ENCODE measurements at places on chromosomes 4 and X.

DNA sequence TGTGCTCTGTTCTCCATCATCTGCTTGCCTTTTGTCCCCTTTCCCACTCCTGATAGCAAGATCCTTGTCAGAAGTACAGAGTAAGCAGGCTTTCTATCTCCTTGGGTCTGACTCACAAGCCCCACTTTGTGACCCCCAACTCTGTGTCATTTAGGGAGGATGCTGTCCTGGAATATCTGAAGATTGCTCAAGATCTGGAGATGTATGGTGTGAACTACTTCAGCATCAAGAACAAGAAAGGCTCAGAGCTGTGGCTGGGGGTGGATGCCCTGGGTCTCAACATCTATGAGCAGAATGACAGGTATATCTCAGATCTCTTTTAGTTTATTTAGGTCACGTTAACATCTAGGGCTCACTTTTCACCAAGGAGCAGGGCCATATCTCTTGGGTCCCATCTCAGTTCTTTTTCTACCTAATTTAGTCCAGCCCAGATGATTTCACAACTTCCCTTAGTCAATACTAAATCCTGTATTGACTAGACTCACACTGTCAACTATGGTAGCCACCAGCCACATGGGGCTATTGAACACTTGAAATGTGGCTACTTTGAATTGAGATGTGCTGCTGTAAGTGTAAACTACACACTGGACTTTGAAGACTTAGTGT, 64.3 kb downstream of the MSN start:
- DNase-seq = no peak

DNA sequence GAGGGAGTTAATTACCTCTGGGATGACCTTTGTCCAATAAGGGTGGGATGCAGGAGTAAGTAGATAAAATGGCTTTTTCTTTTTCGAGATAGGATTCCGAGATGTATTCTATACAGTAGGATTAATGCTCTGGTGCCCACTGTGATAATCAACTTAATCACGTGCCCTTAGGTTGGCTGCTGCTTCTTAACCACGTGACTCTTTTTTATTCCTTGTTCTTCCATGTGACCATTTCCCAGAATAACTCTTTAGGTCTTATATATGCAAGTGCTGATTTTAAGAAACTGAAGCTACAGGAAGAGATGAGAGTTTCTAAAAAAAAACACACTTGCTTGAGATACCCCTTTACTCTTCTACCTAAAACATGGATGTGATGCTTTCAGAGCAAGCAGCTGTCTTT, 1628.9 kb downstream of the PCDH7 start:
- no peak for DNase-seq

- DNase-seq = no peak
Observed at GRCh38 chrX:10945498-10945897, 165.6 kb upstream of the HCCS start.

DNA sequence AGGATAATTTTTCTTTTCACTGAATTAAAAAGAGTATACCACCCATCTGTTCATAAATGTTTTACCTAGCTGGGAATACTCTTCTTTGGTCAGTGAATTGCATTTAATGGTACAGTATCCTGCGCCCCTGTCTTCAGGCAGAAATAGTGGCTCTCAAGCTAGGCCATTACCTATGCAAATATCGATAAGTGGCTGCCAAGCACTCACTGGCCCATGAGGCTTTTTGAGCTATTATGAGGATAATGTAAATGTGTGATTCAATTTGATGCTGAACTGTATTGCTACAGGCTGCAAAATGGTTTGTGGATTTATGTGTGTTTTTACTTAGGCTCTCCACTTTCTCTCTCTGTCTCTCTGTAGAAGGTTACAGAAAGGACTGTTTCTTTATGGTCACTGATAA, 30.1 kb upstream of the MTMR1 start:
- DNase-seq = no peak

- peak; percentile 30 for DNase-seq
Observed at GRCh38 chr4:76216524-76216923, 2.9 kb upstream of the SCARB2 start.

GRCh38 chr4:54840992-54841768, 183.4 kb downstream of the KIT start:
- DNase-seq = peak; percentile 15

GRCh38 chr4:38190717-38191178, 230.6 kb downstream of the PTTG2 start:
- no peak for DNase-seq

DNA sequence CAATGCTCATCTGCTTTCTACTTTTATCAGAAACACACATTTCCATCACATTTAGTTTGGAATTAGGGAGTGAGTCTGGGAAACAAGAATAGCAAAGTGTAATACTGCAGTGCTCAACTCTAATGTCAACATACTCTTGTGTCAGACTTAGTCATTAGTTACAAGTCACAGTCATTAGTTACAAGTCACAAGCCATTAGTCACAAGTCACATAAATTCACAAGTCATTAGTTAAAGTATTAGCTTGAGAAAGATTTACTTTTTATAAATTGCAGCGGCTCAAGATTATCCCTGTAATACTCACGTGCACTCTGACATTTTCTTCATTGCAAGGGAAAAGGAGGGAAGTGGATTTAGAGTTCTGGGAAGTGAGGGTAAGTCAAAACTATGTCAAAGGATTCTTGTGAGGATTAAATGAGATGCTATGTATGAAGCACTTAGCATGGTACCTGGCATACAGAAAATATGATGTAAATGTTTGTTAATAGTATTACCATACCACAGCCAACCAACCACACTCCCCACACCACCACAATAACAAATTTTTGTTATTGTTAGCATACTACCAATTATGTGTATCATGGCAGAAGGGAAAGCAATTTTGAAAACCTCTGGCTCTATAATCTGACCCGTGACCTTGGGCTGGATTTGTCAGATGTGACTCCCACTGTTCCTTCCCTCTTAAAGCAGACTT, 116.6 kb downstream of the ARHGAP24 start:
- peak; percentile 61 for DNase-seq

DNA sequence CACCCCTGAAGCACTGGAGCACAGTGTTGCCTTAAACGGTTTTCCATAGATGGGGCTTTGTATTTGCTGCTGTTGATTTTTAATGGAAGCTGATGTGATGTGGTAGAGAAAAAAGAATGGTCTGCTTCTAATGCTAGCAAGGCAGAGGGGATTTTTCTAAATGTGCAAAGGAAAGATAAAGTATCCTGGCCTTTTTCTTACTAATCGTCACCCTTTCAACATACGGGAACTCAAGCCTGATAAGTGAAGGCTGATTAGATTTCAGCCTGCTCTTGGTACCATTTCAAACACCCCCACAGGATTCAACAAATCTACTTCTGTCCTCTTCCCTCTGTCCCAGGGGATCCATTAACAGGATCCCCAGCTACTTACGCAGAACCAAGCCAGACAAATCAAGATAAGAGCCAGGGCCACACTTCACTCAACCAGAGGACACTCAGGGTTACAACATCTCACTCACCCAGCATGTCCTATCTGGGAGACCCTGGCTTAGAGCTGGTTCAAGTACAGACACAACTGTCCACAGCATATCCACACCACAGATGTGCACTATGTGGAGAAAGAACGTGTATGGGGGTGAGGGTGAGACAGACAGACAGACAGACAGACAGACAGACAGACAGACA, 180.0 kb downstream of the SH3KBP1 start:
- DNase-seq = no peak

DNA sequence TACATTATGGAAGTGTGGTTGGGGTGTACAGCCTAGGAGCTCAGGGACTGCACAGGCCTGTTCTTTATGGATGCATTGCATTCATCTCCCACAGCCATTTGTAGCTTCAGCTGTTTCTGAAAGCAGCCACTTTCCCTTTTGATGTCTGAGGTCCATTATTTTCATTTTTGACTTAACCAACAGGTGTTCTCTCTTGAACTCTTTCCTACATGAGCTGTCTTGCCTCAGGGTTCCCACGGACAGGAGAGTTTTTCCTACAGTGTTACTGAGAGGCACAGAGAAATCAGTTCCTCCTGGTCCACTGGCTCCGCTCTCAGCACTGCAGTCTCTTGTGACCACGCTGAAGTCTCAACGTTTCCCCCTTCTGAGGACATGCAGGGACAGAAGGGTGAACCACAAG, 87.2 kb downstream of the RASL11B start:
- no peak for DNase-seq

DNA sequence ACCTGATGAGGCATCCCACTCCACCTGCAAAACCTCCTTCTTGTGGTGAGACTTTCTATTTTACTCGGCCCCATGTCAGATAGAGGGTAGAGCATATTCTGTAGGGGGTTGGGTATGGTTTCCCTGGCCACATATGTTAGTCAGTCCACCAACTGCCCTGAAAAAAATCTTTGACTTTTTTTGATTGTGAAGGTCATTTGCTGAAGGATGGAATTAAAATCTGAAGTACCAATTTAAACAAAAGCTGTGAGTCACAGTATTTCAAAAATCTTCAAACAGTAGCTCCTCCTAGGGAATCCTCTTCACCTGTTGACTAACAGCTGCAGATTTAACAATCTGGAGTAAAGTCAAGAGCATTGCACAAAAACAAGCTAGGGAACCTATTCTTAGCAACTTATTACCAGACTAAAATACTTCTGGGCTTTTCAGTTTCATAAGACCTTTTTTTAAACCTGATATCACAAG, 8.0 kb upstream of the CCDC110 start:
- no peak for DNase-seq

DNA sequence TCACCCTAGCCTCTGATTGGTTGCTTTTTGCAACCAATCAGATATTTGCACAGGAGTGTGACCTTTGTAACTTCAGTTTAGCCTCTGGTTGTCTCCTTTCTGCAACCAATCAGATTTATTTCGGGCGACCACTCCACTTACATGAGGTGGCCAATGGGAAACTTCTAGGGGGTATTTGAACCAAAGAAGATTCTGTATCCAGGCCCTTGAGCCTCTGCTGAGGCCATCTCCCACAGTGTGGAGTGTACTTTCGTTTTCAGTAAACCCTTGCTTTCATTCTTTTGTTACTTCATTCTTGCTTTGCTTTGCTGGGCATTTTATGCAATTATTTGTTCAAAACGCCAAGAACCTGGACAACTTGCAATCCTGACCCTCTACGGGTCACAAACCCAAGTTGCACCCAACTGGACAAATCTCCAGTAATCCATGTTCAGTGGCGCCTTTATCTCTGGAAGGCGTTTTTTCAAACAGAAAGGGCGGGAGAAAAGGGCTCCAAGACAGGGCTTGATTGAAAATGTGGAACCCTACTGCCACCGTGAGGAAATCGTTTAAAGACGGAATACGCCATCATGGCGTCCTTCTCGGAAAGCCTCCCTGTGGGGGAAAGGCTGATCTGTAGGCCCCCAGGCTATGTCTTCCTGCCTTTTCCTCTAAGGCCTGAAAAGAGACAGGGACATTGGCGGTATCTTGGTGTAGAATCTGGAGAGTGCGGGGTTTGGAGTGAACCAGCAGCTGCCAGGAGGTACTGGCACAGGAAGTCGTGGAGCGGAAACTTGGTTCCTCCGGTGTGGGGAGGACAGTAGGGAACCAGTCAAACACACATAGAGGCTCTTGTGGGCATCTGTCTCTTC, 184.6 kb downstream of the OR13H1 start:
- DNase-seq = no peak

GRCh38 chrX:150326541-150327247, 36.4 kb upstream of the MAMLD1 start:
- no peak for DNase-seq

DNA sequence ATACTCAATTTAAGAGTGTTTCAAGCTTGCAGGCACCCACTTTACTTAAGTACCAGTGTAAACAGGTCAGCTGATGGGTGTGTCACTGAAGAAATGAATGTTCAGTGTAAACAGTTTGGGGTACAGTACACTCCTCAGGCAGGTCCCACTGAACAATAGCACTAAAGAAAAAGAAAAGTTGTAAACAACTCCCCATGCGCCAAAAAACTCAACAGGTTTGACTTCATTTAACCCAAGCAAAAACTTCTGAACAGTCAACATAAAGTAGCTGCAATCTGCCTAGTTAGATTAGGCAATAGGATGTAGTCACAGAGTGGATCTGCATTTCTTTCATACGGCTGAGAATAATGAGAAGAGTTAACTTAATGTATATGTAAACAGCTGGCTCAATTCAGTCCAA, 93.2 kb downstream of the FAM13A start:
- peak; percentile 63 for DNase-seq

GRCh38 chr4:132076829-132077228, 1072.3 kb upstream of the PCDH10 start:
- DNase-seq = no peak

DNA sequence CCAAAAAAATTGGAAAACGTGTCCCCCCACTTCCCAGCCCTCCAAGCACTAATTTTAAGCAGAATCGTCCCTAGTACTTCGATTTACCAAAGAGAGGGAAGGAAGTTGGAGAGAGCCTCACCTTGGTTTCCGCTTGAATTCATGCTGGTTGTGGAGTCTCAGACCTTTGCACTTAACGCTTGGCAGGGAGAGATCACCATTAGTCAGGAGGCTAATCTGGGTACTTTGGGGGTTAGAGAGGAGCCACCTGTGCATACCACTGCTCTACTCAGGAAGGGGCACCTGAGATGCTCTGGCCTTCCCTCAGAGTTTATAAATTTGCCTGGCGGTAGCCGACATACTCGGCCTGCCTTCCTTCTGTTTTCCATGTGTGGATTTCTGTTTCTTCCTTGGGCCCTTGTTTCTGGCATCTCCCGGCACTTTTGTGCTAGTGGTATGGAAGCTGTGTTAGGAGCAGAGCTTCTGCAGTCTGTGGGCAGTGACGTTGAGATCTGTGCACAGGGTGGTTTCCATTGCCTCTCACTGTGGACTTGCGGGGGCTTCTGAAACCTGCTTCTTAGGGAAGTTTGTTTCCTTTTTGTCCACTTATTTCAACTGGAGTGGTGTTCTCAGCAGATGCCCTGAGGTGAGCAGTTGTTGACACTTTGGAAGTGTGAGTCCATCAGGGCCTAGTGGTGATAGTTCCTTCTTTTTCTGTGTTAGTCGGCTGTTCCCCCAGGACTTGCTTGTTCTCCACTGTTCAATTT, 104.2 kb downstream of the TMEM131L start:
- no peak for DNase-seq

GRCh38 chr4:46945062-46945461, 36.0 kb upstream of the COX7B2 start:
- DNase-seq = no peak

GRCh38 chr4:127249767-127250108, 383.0 kb upstream of the INTU start:
- DNase-seq = no peak

DNA sequence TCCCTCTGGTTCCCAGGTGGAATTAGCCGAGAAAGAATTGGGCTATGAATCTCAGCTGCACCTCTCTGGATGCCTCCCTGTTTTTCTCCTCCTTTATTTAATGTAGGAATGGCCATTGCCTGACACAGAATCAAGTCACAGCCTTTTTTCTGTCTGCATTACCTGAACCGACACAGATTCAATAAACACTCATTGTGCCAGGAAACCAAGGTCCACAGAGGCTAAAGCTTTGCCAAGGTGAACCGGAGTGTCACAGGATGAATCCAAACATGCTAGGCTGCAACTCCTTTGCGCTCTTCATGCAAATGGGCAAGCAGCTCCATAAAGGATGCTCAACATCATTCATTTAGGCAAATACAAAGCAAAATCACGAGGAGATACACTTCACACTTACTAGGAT, 199.8 kb upstream of the AGTR2 start:
- no peak for DNase-seq

- DNase-seq = no peak
Observed at GRCh38 chr4:171583790-171584189, 229.4 kb upstream of the GALNTL6 start.

All from suppressor macrophage treated with lipopolysaccharide for 1 hour (primary cell).